ENCODE measurements at places on chromosomes 4 and X.
A peak's percentile ranks its signal among the peaks of the same experiment; 100 is the strongest.

DNA sequence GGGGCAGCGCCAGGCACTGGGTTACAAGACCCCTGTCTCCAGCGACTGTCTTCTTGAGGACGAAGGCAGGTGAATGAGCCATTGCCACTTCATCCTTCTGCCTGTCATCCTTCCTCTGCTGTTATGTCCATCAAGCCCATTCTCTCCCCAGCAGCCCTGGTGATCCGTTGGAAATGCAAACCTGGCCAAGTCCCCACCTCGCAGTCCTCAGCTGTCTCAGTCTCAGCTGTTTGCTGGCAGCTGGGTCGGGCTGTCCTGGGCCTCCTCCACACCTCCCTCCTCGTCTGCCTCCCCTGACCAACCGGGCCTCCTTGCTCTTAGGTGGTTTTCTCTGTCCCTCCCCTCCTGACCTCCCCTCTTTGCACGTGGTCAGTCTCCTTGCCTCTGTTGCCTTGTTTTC is 38.0 kb downstream of the PTTG2 start:
- no peak for DNase-seq

DNA sequence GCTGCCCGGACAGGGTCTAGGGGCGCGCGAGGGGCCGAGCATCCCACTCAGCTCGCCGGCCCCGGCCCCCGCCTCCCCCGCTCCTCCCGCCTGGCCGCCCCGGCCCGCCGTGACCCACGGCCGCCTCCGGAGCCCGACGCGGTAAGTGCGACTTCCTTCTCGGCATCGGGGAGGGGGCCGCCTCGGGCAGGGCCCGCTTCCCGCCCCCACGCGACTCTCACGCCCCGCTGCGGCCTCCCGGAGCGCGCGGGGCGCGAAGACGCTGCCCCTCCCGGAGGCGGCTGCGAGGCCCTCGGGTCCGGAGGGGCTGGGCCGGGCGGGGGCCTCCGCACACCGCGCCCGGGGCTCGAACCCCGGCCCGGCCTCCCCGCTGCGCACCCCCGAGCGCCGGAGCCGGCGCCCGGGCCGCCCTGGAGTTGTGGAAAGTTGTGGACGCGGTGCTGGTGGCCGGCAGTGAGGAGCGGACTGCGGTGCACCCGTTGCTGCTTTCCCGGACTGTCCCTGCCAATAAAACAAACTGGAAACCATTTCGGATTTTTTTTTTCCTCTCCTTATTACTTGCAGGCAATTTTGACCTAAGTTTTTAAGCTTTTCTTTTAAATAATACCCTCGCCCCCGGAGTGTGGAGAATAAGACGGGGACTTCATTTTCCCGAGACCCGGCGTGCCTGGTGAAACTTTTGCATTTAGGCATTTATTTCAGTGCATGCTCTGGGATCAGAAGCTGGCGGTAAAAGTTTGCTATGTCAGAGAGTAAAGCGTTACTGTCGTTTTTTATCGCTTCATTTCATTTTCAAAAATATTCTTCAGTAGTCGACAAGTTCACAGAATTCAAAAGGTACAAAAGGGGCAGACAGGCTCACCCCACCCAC is 13.0 kb upstream of the TMEM156 start:
- no peak for DNase-seq

DNA sequence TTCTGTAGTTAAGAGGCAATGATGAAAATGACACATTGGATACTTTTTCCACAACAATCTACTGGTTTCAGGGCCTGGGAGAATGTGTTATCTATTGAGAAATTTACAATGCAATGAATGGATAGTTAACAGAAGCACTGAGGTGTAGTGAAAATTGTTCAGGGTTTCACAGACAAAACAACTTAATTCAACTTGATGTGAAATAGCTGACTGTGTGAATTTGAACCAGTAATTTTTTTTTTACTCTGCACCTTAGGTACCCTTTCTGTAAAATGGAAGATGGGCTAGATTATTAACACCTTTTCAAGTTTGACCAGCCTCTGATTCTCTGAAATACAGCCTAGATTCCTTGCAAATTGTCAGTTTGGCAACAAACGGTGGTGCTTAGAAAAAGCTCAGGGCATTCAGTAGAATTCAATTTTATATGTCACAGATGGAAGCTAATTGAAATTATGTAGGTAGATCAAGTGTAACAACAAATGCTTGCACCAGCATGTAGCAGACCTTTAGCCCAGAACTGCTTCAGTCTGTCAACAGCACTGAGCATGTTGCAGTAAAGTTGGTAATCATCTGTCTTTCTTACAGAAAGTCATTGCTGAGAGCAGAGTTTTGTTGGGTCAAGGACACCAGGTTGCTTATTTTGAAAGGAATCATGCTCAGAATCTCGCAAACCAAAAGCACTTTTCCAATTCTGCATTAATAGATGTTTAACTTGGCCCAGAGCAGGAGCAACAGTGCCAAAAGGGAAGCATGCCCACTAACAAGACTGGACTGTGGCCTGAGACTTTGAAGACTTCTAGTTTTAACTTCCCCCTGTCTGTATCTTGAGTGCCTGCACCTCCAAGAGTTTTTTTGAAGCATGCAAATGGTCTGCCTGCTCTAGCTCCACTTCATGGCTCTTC is 526.6 kb downstream of the PACRGL start:
- DNase-seq = no peak

GRCh38 chr4:10013722-10014121 is 7.6 kb downstream of the SLC2A9 start:
- DNase-seq = no peak

DNA sequence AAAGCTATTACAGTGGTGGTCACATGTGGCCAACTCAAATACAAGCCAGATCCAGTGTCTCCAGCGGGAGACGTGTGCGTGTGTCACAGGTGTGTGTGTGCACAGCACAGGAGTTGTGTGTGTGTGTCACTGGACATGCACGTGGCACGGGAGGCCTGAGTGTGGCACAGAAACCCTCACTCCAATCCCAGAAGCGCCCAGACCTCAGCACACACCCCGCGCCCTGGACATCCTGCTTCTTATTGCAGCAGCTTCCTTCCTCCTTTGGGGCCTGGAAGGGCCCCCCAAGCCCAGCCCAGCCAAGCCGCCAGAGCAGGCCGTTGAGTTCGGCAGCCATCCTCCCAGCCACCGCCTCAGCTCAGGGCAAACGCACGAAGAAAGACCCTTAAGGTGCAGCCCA is 37.9 kb downstream of the ACOX3 start:
- no peak for DNase-seq

DNA sequence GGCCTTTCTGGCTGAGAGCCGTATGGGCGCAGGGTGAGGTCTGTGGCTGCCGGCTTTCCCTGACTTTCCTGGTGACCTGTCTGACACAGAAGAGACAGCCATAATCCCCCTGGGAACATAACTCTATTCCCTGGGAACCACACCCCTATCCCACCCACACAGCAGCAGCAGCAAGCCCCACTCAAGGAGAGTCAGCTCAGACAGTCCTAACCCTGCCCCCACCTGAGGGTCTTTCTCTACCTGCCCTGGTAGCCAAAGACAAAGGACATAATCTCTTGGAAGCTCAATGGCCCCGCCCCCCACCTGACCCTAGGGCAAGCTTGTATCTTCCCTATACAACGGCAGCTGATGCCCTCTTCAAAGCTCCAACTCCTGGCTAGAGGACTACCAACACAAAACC is 74.6 kb downstream of the PABPC4L start:
- DNase-seq = no peak

- DNase-seq = no peak
These were observed 1015.6 kb downstream of the PCDH19 start for GRCh38 chrX:99394456-99394855.

- DNase-seq = no peak
These were observed 139.1 kb downstream of the ARX start for GRCh38 chrX:24876530-24877287.

GRCh38 chrX:78074088-78074487 is 30.0 kb upstream of the PGK1 start:
- no peak for DNase-seq

DNA sequence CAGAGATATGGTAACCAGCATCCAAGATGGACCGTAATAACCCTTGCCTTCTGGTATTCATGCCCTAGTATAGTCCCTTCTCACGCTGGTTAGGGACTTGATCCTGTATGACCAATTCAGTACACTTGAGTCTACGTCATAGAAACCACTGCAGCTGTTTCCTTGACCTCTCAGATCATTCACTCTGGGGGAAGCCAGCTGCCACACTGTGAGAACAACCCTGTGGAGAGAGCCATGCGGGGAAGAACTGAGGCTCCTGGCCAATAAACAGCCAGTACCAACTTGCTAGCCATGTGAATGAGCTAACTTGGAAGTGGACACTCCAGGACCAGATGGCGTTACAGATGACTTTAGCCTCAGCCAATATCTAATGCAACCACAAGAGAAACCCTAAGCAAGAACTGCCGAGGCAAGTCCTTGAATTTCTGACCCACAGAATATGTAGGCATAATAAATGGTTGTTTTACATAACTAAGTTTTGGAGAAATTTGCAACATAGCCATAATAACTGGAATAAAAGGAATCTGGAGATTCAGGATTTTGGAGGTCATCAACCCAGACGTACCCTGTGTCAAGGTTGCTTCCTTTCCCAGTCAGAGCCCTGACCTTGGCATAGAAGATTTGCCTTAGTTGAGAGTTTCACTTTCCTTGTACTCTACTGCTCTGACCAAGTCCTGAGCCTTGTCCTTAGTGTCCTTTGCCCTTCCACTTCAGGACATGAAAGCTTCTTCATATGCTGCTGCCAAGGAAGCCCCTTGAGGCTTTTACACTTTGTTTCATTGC is 87.3 kb upstream of the ZNF81 start:
- DNase-seq = no peak

GRCh38 chr4:107854356-107855022 is 29.8 kb downstream of the SGMS2 start:
- no peak for DNase-seq

DNA sequence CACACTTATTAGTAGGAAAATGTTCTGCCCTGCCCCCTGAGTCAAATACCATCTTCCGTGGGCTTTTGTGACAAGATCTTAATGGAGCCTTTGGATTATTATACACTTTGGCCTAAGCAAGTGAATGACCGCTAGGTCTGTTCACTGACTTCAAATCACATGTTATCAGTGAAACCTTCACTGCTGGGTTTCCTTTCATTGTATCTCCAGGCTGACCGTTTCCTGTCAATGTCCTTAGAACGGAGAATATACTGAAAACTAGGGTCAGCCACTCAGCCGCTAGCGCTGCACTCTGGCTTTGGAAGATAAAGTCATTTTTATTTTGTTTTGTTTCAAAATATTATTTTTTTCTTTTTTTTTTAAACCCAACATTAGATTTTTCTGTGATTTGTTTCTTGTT is 107.0 kb upstream of the TLL1 start:
- DNase-seq = no peak

DNA sequence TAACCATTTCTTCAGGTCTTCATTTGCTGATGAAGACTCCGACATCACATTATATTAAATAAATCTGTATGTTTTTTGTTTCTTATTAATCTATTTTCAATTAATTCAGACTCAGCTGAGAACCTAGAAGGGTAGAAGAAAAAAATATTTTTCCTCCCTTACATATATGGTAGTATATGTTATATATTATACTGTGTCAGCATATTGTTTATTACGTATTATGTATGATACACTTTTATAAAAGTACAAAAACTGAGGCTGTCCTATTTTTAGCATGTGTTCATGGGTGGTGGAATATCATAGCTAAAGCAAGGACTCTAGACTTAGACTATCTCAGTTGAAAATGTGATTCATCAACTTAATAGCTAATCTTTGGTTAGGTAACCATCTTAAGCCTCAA is 149.3 kb downstream of the CENPC start:
- DNase-seq = no peak

DNA sequence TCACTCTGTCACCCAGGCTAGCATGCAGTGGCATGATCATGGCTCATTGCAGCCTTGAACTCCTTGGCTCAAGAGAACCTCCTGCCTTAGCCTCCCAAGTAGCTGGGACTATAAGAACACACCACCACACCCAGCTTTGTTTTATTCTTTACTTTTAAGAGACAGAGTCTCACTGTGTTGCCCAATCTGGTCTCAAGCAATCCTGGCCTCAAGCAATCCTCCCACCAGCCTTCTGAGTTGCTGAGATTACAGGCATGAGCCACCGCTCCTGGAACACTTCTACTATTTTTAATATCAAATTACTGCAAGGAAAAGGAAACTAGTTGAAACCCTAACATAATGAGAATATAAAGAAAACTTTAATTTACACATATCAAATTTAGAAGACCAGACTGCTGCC is 85.4 kb downstream of the FAM13A start:
- no peak for DNase-seq

- peak; percentile 57 for DNase-seq
These were observed at the start of gene DNAJB14 for GRCh38 chr4:99946356-99947189. TSS of gene DNAJB14 (minus strand) at chr4:99946618. CDS start at chr4:99946571, 47 bp downstream.

GRCh38 chrX:24167719-24168472 is 18.4 kb downstream of the ZFX start:
- no peak for DNase-seq

DNA sequence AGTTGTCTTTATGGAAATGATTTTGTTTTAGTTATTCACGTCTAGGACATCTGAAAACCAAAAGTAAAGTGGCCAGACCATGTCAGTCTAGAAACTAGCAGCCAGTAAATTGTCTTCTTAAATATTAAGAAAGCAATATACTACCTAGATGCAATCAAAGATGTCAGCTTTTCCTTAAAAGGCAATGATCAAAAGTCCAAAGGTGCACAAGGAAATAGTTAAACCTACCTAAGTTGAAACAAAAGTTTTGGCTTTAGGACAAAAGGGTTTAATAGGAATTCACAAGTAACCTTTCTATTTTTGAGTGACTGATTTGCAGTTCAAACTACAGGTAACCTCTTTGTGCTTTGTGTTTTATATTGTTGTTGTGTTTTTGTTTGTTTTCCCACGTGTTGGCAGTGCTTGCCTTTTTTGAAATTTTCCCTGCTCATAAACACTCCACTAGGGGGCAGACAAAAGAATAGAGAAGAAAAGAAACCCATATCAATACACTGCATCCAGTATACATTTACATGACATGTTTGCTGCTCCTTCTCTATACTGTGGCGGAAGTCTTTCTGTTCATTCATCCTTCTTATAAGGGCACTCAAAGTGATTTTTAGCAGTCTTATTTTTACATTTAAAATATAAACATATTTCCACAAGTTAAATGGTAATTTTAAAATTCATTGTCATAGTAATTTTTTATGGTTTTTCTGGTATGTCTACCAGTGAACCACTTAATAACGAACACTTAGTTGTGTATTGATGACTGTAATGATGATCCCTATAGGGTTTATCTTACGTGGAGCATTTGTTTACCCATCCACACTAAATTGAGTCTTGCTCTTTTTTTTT is 62.7 kb downstream of the GAB1 start:
- DNase-seq = no peak

GRCh38 chr4:7970361-7970946 is 30.8 kb upstream of the AFAP1 start:
- DNase-seq = no peak

DNA sequence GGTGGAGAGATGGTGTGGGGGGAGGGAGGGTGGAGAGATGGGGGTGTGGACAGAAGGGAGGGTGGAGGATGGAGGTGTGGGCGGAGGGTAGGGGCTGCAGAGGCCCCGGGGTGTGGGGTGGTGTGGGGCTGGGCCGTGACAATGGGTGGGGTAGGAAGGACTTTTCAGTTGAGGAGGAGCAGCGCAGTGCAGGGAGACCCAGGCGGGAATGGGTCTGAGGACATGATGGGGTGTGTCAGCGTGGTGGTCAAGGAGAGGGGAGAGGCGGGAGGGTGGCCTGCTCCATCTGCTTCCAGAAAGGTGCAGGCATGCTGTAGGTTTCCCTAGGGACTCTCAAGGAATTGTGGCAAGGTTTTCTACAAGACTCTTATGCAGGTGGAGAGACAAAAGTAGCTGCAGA is 48.9 kb downstream of the RGS12 start:
- no peak for DNase-seq
